SIG-M5 (cell line): ENCODE measurements at places on chromosomes 5 and 9.

DNA sequence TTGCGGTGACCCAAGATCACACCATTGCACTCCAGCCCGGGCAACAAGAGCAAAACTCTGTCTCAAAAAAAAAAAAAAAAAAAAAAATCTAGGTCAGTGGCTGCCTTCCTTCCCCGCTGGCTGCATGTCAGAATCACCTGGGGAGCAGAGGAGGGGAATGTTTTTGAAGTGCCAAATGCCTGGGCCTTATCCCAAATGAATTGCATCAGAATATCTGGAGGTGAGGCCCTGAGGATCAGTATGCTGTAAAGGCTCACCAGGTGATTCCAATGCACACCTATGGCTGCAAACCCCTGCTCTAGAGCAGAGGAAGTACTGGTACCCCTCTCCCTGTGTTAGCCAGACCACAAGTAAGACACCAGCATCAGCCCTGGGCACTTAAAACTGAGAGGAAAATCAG is 44.7 kb upstream of the GABRP start:
- no peak for DNase-seq

DNA sequence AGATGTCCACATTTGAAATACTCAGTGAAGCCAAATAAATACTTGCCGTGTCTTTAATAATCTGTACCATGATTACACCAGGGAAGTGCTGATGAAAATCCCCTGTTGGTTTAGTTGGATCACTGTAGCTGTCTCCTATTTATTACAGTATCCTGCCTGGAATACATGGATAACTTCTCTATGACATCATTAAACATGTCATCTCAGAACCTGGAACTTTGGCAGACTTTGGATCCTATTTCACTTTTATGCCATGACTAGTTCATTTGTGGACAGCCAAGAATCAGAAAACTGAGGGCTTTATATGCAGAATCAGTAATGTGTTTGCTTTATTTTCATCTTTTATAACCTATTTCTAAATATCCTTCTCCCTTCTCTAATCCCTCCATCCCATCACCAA is at the start of gene TXNDC8:
TXNDC8 (minus strand) TSS at position 137 of the 400 bp plus-strand sequence.
- DNase-seq = no peak

- DNase-seq = no peak
Observed at GRCh38 chr5:109805883-109806282, 116.2 kb downstream of the MAN2A1 start.

GRCh38 chr9:104775574-104775936 is 11.6 kb downstream of the NIPSNAP3B start:
- no peak for DNase-seq
